Activated T-cell treated with anti-CD3 and anti-CD28 coated beads, Interleukin-2, amount 50 U/mL, for 48 hours (primary cell): ENCODE measurements at places on chromosomes 11 and 22.
A peak's percentile ranks its signal among the peaks of the same experiment; 100 is the strongest.

GRCh38 chr22:42376711-42377554 is 55.3 kb downstream of the NFAM1 start:
- no peak for DNase-seq

- DNase-seq: peak; percentile 63
These were observed at the start of gene BIK for GRCh38 chr22:43110444-43110926. Gene BIK, plus strand, starts transcription at chr22:43110750. Its CDS starts 13,273 bp downstream, at chr22:43124023.

DNA sequence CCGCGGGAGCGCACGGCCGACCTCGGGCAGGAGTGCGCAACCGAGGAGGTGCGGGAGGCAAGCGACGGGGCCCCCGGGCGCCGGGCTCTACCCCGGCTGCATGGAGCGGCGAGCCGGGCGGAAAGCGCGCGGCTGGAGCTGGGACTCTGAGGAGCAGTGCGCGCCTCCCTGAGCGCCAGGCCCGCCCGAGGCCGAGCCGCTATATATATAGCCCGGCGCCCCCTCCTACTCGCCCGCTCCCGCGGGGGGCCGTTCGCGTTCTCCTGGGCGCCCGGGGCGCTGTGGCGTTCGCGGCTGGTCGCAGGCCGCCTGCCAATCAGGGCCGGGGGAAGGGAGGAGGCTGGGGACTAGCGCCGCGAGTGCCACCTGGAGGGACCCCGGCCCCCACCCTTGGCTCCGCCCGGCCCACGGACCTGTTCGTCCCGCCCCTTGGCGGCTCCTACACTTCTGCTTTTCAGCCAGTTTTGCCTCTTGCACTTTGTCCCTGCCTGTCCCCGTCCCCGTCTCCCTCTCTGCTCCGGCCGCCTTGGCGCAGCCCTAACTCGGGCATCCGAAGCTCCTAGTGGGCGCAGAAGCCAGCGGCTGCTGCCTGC is at the start of gene FGF4:
TSS of gene FGF4 (minus strand) at position 179 of the 593 bp plus-strand sequence. CDS start 257 bp downstream, outside the sequence.
- DNase-seq: no peak

- no peak for DNase-seq
These were observed 194.7 kb downstream of the BRD1 start for GRCh38 chr22:49633010-49633324.

DNA sequence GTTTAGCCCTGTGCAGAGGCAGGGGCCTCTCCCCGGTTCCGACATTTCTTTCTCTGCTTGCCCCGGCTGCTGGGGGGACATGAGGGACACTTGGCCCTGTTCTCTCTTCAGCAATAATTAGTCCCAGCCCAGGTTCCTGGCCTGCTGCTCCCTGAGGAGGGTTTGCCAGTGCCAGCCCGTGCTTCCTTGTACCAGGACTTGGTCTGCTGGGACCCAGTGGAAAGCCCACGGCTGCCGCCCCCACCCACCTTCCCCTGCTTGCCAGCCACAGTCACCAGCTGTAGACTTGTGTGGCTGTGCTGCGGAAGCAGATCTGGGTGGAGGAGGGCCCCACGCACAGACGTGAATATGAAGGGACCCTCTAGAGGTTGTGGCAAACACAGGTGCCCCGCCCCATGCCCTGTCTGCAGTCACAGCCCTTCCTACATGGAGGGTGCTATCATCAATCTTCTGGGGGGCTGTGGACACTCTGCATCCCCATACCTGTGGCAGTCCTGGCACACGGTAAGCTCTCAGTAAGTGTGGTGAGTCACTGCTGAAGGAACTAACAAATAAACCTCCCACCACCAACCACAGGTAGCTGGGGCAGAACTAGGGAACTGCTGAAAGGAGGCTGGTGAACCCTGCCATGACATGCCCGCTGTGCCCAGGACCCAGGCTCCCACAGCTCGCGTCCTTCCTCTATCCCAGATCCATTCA is 949 bp downstream of the TP53AIP1 start:
- DNase-seq: no peak

GRCh38 chr11:36361901-36362391 is 65.9 kb downstream of the PRR5L start:
- no peak for DNase-seq

- DNase-seq: no peak
These were observed 348.9 kb downstream of the CADM1 start for GRCh38 chr11:115155320-115155719.

DNA sequence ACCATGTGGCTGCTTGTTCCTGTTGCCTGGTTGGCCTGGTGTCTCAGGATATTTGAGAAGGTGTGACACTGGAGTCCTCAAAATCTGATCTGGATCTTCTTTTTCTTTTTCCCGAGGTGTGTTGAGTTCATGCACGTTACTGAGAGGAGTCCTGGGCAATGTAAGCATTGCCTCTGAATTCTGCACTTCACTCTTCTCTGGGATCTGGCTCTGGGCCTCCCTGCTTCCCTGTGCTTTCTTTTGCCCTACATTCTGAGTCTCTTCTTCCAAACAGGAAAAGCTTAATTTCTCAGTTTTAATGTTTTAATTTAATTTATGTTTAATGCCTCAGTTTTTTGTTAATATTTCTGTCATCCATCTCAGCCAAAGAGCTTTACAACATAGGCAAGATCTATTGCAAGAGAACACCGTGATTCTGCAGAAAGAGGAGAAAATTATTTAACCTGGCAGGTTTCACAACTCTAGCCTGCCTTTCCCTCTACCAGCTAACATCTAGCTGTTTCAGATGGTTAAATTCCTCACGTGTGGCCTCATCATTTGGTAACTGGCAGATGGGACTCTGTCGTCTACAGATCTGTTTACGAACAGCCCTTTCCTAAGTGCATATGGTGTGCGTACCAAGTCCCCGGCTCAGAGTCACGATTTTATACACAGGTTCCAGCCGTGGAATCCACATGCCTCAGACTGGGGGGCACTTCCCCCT is 24.7 kb downstream of the LDLRAD3 start:
- DNase-seq: no peak

- DNase-seq: no peak
These were observed 49.8 kb downstream of the NAT10 start for GRCh38 chr11:34155057-34155756.

GRCh38 chr11:128585498-128586238 is 1.7 kb downstream of the ETS1 start:
- no peak for DNase-seq

DNA sequence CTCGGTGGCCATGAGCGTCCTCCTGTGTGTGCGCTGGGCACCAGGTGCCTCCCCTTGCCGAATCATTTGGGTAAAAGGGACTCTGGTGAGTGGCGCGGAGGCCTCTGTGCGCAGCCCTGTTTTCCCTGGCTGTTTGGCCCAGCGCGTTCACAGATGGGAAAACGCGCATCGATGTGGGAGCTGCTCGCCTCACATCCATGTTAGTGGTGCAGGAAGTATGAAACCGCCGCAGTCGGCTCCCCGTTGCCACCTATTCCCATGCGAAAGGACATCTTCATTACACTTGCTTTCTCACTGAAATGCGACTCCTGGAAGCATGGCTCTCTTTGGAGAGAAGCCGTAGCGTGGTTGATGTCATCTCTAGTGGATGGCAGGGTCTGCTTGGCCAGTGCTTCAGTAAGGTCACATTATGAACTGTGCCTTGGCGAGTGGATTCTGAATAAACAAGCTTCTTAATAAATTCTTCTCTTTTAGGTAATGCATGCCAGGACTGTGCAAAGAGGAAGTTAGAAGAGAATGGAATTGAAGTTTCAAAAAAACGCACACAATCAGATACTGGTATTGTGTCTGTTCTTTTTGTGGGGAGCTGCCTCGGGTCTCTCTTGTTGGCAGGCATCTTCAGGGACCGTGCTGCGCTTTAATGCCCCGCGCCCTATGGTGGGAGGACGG is 26.3 kb downstream of the FAM118A start:
- DNase-seq: no peak

GRCh38 chr11:76889411-76889975 is 28.8 kb downstream of the ACER3 start:
- DNase-seq: no peak

GRCh38 chr11:43649501-43649900 is 31.0 kb upstream of the HSD17B12 start:
- no peak for DNase-seq

- no peak for DNase-seq
These were observed 581.7 kb upstream of the ARHGAP42 start for GRCh38 chr11:100105255-100105981.

DNA sequence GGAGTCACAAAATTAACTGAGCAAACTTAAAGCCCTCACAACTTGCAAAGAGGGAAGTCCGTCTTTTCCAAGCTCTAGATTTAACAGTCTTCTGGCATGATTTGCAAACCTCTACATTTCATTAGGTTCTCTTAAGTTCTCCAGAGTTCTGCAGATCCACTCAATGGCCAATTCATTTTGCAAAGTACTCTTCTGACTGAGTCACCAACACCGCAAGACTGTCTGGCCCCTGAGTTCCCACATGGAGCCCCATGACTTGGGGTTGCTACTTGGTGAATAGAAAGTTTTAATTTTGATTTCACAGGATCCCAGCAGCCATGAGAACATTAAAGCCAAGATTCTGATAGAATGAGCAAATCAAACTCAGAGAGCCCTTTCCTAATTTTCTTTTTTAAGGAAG is 134.5 kb downstream of the PLEKHA7 start:
- no peak for DNase-seq

DNA sequence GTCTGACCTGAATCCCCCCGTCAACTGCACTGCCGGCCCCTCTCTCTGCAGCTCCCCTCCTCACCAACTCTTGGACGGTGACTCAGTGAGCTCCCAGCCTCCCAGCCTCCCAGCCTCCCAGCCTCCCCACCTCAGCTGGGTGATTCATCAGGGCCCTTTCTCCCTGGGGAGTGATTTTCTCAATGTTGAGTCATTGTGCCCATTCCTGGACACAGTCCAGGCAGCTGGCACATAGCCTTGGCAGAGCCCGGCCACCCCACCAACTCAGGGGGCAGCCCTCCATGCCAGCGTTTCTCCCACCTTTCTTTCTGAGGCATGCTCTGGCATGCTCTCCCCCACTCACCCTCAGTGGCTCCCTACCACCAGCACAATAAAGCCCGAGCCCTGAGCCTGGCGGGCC is 30.7 kb downstream of the PDE2A start:
- DNase-seq: no peak

DNA sequence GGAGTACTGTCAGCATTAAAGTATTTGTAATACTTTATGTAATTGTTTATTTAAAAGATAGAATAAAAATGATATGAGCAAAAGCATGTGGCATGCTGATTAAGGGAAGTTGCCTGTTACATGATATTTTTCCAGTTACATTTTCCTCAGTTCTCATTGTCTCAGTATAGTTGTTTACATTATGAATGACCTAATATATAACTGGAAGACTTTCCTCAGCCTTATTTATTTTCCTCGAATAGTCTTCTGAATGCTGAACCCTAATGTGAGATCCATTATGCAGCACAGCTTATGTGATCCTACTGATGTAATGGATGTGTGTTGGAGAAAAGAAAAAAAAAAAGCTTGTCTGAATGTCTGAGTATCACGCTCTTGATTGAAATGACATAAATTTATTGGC is 95.5 kb downstream of the LUZP2 start:
- no peak for DNase-seq
